AG08395 (cell line): ENCODE measurements at places on chromosomes 1 and 21.

GRCh38 chr1:47229886-47230691, 1.9 kb downstream of the TAL1 start:
- no peak for DNase-seq

GRCh38 chr1:225581186-225581585, 71.7 kb downstream of the ENAH start:
- DNase-seq: no peak

DNA sequence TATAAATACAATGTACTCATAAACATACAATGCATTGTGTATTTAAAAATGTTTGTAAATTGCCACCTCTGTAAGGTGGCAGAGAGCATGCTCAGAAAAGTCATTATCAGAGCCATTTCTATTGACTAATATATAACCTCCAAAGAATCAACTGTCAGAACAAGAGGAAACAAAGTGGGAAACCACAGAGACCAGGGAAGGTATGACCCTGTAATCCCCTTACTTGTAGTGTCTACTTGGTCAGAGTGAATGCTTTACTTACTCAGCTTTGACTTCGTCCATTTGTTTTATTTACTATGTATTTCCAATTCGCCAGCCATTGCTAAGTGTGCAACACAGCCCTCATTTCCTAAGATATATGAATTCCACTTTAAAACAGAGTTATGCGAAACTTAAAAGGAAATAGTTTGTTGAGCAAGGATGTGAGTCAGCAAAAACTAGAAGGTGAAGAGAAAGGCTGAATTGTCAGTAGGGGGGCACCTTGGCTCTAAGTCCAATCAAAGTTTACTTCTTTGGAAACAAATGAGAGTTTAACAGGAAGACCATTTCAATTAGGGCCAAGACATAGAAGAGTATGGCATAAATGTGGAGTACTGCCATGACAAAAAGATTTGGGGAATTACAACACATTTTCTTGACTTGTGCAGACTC, 671.7 kb upstream of the PTBP2 start:
- no peak for DNase-seq

DNA sequence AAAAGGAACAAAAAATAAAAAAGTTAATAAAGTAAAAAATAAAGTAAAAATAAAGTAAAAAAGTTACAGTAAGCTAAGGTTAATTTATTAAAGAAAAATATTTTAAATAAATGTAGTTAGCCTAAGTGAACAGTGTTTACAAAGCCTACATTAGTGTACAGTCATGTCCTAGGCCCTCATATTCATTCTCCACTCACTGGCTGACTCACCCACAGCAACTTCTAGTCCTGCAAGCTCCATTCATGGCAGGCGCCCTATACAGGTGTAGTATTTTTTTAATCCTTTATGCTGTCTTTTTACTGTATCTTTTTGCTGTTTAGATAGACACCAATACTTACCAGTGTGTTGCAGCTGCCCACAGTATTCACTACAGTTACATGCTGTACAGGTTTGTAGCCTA, 12.4 kb downstream of the ADAR start:
- no peak for DNase-seq

DNA sequence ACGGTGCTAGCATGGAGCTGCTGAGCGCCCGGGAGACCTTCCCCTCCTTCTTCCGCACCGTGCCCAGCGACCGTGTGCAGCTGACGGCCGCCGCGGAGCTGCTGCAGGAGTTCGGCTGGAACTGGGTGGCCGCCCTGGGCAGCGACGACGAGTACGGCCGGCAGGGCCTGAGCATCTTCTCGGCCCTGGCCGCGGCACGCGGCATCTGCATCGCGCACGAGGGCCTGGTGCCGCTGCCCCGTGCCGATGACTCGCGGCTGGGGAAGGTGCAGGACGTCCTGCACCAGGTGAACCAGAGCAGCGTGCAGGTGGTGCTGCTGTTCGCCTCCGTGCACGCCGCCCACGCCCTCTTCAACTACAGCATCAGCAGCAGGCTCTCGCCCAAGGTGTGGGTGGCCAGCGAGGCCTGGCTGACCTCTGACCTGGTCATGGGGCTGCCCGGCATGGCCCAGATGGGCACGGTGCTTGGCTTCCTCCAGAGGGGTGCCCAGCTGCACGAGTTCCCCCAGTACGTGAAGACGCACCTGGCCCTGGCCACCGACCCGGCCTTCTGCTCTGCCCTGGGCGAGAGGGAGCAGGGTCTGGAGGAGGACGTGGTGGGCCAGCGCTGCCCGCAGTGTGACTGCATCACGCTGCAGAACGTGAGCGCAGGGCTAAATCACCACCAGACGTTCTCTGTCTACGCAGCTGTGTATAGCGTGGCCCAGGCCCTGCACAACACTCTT, 1.1 kb downstream of the TAS1R3 start:
- DNase-seq: no peak

DNA sequence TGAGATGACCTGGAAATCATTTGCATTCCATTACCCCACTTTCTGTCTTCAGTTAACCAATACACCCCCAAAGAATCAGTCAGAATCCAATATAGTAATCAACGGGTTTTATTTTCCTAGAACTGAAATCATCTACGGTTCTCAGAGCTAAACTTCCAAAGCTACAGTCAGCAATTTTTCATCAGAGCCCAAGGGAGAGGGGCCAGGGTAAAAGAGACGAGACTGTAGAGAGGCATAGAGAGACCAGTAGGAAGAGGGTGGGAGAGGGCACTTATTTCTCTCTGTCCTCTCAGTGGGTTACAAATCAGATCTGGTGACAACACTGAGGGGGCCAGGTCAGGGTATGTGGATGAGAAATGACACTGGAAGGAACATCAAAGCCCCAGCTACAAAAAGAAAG, 1.1 kb upstream of the MRPL24 start:
- DNase-seq: no peak

- no peak for DNase-seq
Observed at GRCh38 chr1:6272868-6273267, 12.0 kb upstream of the GPR153 start.

- DNase-seq: peak; percentile 8
Observed at GRCh38 chr1:185213091-185213490, 56.1 kb downstream of the SWT1 start.

DNA sequence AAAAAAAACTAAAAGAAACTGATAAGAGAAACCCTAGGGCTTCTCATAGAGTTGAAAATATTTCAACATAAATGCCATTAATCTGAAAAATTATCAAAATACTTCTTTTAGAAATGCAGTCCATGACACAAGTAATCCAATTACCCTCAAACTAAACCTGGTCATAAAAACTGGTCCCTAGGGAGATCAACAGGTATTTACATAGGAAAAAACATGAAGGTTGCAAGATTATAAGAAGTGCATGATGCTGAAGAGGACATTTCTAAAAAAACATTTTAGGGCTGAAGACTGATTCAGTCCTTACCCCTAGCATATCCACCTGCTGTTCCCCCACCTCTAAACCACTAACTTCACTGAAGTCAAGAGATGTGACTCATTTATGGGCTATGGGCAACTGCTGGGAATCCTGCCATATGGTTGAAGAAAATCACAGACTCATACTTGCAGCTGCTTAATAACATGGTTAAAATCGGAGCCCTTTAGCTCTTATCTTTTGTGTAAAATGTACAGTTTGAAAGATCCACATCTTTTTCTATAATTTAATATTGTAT, 131.0 kb upstream of the RUNX1 start:
- peak; percentile 53 for DNase-seq

DNA sequence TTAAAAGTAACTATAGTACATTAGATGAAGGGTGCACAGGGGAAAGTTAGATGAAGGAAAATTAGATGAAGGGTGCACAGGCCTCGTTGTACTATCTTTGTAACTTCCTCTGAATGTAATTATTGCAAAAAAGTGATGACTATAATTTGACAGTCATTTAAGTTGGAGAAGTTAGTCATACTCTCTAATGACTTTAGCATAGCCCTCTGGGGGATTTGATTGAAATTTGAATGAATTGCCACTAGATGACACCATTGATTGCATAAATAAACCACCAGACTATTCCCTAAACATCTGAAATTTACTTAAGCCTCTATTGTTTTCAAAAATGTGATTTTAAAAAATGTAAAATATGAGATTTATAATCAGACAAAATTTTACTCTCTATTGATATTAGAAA, 102.6 kb downstream of the TPR start:
- DNase-seq: no peak

DNA sequence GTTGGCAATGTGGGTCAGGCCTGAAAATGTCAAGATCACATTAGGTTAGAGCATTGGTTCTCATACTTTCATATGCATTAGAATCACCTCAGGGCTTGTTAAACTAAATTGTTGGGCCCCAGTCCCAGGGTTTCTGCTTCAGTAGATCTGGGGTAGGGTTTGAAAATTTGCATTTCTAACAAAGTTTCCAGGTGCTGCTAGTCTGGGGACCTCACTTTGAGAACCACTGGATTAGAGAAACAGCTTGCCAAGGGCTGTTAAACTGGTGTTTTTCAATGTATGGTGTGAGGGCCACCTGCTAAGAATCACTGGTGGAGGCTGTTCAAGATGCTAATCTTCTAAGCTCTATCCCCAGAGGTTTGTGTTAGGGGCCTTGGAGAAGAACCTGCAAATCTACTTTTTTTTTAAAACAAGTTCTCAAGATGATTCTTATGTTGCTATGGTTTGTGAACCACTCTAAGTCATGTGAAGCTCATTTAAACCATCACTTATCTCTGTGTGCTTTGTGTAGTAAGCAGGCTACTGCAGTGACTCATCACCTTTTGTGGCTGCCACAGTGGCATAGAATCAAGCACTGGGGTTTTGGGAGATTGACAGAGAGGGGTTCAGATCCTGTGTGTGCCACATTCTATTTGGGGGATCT, 152.2 kb downstream of the S1PR1 start:
- no peak for DNase-seq

DNA sequence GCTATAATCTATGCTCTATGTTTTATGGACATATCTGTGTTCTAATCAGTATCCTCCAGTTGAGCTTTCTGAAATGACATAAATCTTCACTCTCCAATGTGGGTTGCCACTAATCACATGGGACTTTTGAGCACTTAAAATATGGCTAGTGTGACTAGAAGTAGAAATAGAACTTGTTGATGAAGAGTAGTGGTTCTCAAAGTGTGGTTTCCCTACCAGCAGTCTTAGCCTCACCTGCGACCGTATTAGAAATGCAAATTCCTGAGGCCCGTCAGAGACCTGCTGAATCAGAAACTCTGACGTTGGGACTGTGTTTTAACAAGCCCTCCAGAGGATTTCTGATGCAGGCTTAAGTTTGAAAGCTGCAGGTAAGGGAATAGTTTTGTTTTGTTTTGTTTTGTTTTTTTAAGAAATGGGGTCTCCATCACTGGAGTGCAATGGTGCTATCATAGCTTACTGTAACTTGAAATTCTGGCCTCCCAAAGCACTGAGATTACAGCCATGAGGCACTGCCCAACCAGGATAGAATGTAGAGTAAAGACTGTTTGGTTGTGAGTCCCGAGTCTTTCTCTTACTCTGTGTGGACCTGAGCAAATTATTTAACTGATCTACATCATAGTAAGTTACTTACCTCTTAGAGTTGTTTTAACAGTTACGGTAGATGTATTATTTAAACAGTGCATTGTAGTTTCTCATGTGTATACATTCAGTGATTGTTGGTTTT, 21.7 kb downstream of the GLRX2 start:
- no peak for DNase-seq

DNA sequence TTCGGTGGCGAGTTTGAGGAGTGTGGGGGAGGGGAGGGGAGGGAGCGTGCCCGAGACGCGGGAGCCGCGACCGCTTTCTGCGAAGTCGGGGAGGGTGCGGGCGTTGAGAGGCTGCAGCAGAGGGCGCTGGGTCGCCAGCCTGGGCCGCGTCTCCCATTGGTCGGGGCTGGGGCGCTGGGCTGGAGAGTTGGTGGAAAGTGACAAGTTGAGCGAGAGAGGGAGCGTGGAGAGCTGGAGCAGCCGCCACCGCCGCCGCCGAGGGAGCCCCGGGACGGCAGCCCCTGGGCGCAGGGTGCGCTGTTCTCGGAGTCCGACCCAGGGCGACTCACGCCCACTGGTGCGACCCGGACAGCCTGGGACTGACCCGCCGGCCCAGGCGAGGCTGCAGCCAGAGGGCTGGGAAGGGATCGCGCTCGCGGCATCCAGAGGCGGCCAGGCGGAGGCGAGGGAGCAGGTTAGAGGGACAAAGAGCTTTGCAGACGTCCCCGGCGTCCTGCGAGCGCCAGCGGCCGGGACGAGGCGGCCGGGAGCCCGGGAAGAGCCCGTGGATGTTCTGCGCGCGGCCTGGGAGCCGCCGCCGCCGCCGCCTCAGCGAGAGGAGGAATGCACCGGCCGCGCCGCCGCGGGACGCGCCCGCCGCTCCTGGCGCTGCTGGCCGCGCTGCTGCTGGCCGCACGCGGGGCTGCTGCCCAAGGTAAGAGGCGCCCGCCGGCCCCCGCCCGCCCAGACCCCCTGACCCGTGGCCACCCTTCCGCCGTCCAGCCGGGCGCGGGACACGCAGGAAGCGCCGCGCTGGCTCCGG, at the start of gene ROR1:
Gene ROR1 (plus strand): TSS at position 203 of the 802 bp plus-strand sequence.
- DNase-seq: peak; percentile 91

GRCh38 chr1:42815941-42816584, 859 bp upstream of the ERMAP start:
- DNase-seq: no peak

DNA sequence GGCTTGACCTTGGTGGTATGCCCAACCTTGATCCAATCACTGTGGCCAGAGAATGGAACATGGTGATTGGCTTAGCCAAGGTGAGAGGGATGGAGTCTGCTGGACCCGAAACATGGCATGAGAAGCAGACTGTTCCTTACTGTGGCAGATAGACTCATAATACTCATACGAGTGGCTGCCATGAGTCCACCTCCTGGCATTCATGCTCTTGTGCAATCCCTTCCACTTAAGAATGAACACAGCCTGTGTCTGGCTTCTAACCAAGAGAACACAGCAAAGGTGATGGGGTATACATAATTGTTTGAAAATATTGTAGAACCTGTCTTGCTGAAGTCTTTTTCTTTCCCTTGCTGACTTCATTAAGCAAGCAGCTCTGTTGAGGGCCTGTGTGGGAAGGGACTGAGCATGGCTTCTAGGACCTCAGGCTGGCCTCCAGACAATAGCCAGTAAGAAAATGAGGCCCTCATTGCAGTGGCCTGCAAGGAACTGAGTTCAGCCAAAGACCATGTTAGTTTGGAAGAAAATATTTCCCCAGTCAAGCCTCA, 85.9 kb downstream of the ZNF281 start:
- DNase-seq: peak; percentile 53

GRCh38 chr21:34534522-34534921, 22.5 kb upstream of the KCNE1 start:
- peak; percentile 65 for DNase-seq

DNA sequence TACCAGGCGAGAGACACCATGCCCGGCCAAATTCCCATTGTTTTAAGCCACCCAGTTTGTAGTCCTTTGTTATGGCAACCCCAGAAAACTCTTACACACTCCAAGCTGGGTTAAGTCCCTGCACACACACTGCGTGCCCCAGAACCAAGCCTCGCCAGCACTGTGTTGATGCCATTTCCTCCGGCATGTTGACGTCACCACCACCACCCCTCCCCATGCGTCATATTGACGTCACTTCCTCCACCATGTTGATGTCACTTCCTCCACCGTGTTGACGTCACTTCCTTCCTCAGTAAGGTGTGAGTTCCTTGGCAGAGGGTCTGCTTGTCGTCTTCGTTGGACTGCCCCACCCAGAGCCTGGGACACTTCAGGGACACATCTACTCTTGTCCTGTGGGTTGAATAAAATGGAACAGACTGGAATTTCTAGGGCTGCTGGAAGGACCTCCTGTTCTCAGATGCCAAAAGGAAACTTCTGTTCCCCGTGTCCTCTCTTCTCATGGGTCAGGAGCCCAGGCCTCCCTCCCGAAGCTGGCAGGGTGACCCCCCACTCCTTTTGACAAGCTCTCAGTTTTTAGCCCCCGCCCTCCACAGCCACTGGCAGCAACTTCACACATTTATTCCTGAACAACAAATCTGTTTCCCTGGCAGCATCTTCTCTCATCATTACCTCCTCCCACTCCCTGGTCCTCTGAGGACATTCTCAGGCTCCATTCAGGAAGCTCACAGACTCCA, 643.3 kb downstream of the NPHP4 start:
- DNase-seq: no peak
